Kidney (tissue), 22 donors: ENCODE measurements at places on chromosomes 16 and 17. TPM values are rescaled to one million over a fixed set of nuclear protein-coding genes. Genes with fewer than 3 reads are reported as not detected.

The ALDH3A1 gene
- 1.4 TPM for total RNA-seq

The CBLN1 gene
- 0.25 TPM for total RNA-seq

The COASY gene
- total RNA-seq = 71.9 TPM

The ABCA9 gene
- total RNA-seq = 2.0 TPM

- no peaks in the 10 kb centered on the region for H3K27me3 ChIP-seq
- no peak for DNase-seq
- no peak overlapping the region for H3K4me3 ChIP-seq
- no peak overlapping the region for H3K27ac ChIP-seq
These were observed 5.8 kb downstream of the TRIM25 start for GRCh38 chr17:56908001-56908542.

DNA sequence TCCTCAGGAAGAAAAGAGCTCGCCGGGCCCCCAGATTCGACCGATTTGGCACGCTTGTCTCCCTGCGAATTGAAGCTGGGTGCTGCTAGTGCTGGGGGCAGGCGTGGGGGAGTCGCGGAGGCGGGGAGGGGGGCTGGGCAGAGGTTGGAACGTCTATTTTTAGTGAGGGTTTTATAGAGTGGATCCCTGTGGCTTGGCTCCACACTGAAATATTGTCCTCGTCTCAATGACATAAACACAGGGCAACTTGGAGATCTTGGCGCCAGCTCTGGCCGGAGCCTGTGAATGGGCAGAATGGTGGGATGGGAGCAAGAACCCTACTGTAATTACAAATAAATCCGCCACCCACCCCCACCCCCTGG is 15.7 kb upstream of the NOG start:
- no peaks in the 10 kb centered on the region for H3K4me1 ChIP-seq
- no peak overlapping the region for H3K4me3 ChIP-seq
- no peak overlapping the region for H3K27ac ChIP-seq
- no peaks in the 10 kb centered on the region for H3K27me3 ChIP-seq
- DNase-seq = no peak

DNA sequence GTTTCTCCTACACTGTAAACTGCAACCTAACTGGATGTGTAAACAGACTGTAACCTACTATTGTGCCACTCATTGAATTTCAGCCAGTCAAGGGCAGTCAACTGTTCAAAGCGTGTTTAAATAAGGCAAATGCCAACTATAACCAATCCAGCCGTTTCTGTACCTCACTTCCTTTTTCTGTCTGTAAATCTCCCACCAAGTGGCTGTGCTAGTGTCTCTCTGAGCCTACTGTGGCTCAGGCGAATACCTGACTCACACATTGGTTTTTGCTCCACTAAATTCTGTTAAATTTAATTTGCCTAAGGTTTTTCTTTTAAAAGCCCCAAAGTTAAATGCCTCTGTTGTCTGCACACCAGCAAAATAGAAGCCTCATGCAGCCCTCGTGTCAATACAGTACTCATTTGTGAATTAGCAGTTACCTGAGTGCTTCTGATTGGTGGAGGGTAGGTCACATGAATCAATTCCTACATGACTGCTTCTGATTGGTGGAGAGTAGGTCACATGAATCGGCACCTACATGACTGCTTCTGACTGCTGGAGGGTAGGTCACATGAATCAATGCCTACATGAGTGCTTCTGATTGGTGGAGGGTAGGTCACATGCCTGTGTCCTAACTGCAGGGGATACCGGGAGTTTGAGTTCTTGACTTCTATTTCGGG is 31.1 kb upstream of the CCR7 start:
- no peaks in the 10 kb centered on the region for H3K4me1 ChIP-seq
- no peak overlapping the region for H3K4me3 ChIP-seq
- no peak for DNase-seq
- no peaks in the 10 kb centered on the region for H3K36me3 ChIP-seq
- no peaks in the 10 kb centered on the region for H3K27me3 ChIP-seq

GRCh38 chr16:50771366-50771765 is 29.5 kb downstream of the CYLD start:
- no peak overlapping the region for H3K4me3 ChIP-seq
- H3K27ac ChIP-seq = no peak overlapping the region
- no peaks in the 10 kb centered on the region for H3K4me1 ChIP-seq
- no peaks in the 10 kb centered on the region for H3K27me3 ChIP-seq

DNA sequence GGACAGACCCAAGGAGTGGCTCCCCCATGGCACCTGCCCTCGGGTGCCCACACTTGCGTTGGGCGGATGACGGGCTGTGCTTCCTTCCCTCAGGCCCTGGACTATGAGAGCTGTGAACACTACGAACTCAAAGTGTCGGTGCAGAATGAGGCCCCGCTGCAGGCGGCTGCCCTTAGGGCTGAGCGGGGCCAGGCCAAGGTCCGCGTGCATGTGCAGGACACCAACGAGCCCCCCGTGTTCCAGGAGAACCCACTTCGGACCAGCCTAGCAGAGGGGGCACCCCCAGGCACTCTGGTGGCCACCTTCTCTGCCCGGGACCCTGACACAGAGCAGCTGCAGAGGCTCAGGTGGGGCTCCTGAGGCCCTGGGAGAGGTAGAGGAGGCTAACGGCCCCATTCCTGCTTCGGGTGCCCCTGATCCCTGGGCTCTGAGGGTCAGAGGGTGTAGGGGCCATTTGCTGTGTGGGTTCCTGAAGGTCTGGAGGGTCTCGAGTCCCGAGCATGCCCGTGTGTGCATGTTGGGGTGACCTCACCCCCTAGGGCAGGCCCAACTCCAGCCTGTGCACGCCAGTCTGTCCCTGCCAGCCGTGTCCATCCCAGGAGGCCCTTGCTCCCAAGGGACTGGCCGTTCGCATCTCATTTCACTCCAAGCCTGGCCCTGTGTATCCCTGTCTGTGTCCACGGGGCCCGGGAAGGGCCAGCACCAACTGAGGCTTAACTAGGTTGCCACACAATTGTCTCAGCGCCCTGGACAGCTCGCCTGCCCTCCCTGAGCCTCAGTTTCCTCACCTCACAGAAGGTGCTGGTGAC is 10.0 kb downstream of the SLC22A31 start:
- H3K36me3 ChIP-seq = no peaks in the 10 kb centered on the region
- DNase-seq = no peak
- no peaks in the 10 kb centered on the region for H3K27me3 ChIP-seq
- H3K4me3 ChIP-seq = no peak overlapping the region
- no peaks in the 10 kb centered on the region for H3K4me1 ChIP-seq

DNA sequence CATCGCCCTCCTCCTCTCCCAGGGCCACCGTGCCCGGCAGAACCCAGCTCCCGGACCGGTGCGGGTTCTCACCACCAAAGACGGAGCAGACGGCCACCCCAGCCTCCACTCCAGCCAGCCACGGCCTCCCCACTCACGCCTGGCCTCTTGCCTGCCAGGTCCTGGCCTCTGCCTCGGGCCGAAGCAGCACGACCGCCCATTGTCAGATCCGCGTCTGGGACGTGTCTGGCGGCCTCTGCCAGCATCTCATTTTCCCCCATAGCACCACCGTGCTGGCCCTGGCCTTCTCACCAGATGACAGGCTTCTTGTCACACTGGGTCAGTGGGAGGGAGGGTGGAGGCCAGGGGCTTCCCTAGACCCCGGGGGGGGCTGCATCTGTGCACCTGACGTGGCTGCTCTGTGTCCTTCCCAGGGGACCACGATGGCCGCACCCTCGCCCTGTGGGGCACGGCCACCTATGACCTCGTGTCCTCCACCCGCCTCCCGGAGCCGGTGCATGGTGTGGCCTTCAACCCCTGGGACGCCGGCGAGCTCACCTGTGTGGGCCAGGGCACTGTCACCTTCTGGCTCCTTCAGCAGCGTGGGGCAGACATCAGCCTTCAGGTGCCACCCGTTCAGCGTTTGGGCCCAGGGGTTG is 6.6 kb upstream of the RHOT2 start:
- no peak for DNase-seq
- H3K27ac ChIP-seq = peak overlapping the region; percentile 13
- H3K4me1 ChIP-seq = no peaks in the 10 kb centered on the region
- H3K36me3 ChIP-seq = no peaks in the 10 kb centered on the region

DNA sequence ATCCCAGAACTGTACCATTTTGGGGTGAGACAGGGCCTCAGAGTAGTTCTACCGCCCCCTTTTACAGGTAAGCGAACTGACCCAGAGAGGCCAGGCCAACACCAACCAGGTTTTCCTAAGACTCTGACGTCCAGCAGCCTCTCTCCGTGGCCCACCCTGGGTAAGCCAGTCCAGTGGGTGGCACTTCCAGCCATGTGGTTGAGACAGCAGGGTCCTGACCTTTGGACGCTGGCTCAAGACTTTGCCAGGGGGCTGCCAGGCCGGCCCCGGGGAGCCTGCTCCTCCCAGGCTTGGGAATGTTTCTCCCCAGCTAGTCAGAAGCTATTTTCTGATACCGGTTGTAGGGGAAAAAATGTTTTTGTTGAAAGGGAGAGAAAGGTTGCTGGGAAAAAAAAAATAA is 16.9 kb downstream of the GPRC5C start:
- H3K27ac ChIP-seq = peak overlapping the region; percentile 58
- no peak for DNase-seq
- H3K36me3 ChIP-seq = no peaks in the 10 kb centered on the region
- no peak overlapping the region for H3K4me3 ChIP-seq
- H3K4me1 ChIP-seq = peaks cover 68% of the 10 kb centered on the region
- H3K27me3 ChIP-seq = no peaks in the 10 kb centered on the region

GRCh38 chr17:69651921-69652320 is 237.4 kb downstream of the MAP2K6 start:
- no peak overlapping the region for H3K4me3 ChIP-seq
- DNase-seq = no peak
- no peak overlapping the region for H3K27ac ChIP-seq
- no peaks in the 10 kb centered on the region for H3K36me3 ChIP-seq

- no peak for DNase-seq
- no peaks in the 10 kb centered on the region for H3K4me1 ChIP-seq
- no peaks in the 10 kb centered on the region for H3K27me3 ChIP-seq
- peak overlapping the region; percentile 100 for H3K4me3 ChIP-seq
- H3K27ac ChIP-seq = peak overlapping the region; percentile 80
These were observed 1.0 kb downstream of the PMM2 start for GRCh38 chr16:8798535-8799157.

- H3K27me3 ChIP-seq = no peaks in the 10 kb centered on the region
- H3K4me1 ChIP-seq = peaks cover 11% of the 10 kb centered on the region
- no peak overlapping the region for H3K27ac ChIP-seq
- no peak overlapping the region for H3K4me3 ChIP-seq
- H3K36me3 ChIP-seq = no peaks in the 10 kb centered on the region
These were observed 5.9 kb upstream of the SPG7 start for GRCh38 chr16:89502081-89502843.

DNA sequence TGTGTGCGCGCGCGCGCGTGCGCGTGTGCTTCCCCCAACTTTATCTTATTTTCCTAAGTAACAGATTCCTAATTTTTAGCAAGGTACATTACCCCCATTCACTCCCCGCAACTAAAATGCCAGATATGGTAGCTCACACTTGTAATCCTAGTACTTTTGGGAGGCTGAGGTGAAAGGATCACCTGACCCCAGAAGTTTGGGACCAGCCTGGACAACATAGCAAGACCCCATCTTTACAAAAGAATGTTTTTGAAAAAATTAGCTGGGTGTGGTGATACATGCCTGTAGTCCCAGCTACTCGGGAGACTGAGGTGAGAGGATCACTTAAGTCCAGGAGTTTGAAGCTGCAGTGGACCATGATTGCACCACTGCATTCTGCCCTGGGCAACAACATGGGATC is 5.1 kb downstream of the BRD7 start:
- H3K36me3 ChIP-seq = peaks cover 7% of the 10 kb centered on the region
- no peak overlapping the region for H3K4me3 ChIP-seq
- no peak overlapping the region for H3K27ac ChIP-seq

DNA sequence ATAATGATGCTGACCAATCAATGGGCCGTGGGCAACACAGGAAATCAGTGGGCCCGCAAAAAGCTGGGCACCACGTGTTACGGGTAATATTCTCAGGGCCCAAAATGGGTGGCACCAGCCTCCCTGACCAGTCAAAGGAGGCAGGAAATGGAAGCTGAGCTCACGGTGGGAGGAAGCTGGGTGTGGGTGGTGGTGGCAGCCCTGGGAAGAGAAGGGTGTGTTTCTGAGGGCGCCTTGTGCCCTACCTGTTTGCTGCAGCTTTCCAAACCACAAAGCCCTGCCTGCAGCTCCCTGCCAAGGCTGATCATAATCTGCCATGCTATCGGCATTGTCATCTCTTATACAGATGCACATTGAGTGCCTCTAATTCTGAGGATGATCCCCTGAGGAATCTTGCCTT is 457.9 kb downstream of the SLC39A11 start:
- H3K4me3 ChIP-seq = no peak overlapping the region
- H3K27ac ChIP-seq = no peak overlapping the region
- no peaks in the 10 kb centered on the region for H3K27me3 ChIP-seq
- H3K4me1 ChIP-seq = no peaks in the 10 kb centered on the region
- DNase-seq = no peak

GRCh38 chr16:55471448-55472097 is 7.4 kb upstream of the MMP2 start:
- no peak overlapping the region for H3K4me3 ChIP-seq
- H3K27me3 ChIP-seq = no peaks in the 10 kb centered on the region
- no peak overlapping the region for H3K27ac ChIP-seq
- H3K36me3 ChIP-seq = no peaks in the 10 kb centered on the region
- H3K4me1 ChIP-seq = no peaks in the 10 kb centered on the region

GRCh38 chr16:81378049-81378448 is 63.3 kb downstream of the GAN start:
- no peaks in the 10 kb centered on the region for H3K27me3 ChIP-seq
- peaks cover 9% of the 10 kb centered on the region for H3K36me3 ChIP-seq
- H3K27ac ChIP-seq = no peak overlapping the region
- no peak for DNase-seq
- H3K4me1 ChIP-seq = no peaks in the 10 kb centered on the region

GRCh38 chr16:4369007-4369733 is 2.5 kb upstream of the VASN start:
- H3K27ac ChIP-seq = peak overlapping the region; percentile 48
- DNase-seq = no peak
- H3K27me3 ChIP-seq = no peaks in the 10 kb centered on the region
- peaks cover 12% of the 10 kb centered on the region for H3K4me1 ChIP-seq
- no peak overlapping the region for H3K4me3 ChIP-seq

DNA sequence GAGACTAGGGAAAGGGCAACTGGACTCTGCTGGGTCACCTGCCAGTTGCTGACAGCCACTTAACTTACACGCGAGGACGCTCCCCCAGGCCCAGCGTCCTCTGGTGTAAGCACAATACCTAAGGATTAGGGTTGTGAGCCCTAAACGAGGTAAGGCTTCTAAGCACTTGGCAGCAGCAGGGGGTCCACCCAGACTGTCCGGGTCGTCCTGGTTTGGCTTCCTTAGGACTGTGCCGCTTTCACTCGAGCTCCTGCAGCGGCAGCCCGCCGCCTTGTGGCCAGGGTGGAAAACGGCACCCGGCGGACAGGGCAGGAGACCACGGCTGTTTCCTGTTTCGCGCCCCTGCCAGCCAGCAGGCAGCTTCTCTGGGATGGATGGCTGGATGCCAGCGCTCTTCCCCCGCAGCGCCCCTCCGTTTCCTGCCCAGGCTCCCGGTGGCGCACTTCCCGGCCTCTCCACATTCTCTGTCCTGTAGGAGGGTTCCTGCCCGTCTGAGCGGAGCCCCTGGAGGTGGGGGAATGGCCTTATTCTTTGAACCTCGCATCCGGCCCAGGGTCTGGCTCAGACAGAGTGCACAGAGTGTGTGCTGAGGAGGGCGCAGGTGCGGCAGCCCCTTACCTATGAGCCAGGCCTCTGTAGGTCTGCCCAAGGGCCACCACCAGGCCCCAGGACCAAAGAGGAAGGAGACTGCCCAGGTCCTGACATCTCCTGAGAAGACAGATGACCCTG is 47.0 kb upstream of the AMZ2 start:
- H3K4me3 ChIP-seq = peak overlapping the region; percentile 46
- no peak overlapping the region for H3K27ac ChIP-seq
- peaks cover 29% of the 10 kb centered on the region for H3K27me3 ChIP-seq
- no peaks in the 10 kb centered on the region for H3K36me3 ChIP-seq
